ENCODE measurements at places on chromosomes 11 and 22. TPM values are rescaled to one million over a fixed set of nuclear protein-coding genes. Genes with fewer than 3 reads are reported as not detected.

GRCh38 chr22:16963189-16963945, 44.7 kb downstream of the GAB4 start:
- no peak for DNase-seq

Gene RIMBP3B
- 0.34 TPM for total RNA-seq

GRCh38 chr11:1116666-1117390, 40.9 kb upstream of the MUC5AC start:
- no peak for DNase-seq

DNA sequence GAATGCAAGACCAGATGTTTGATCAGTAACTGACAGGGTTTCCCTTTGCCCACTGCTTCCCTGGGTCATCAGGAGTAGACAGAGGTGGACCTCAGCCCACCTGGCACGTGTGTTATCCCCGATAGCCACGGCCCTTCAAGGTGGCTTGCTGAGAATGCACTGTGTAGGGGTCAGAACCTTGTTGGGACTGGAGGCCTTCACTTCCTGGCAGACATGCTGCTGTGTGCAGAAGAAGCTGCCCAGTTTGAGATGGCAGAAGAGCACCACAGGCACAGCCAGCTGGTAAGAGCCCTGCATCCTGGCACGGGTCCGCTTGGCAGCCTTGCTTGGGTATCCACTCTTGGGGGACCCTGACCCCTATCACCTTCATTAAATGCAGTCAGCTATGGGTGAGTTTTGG, 81.8 kb downstream of the SFI1 start:
- peak; percentile 66 for DNase-seq

DNA sequence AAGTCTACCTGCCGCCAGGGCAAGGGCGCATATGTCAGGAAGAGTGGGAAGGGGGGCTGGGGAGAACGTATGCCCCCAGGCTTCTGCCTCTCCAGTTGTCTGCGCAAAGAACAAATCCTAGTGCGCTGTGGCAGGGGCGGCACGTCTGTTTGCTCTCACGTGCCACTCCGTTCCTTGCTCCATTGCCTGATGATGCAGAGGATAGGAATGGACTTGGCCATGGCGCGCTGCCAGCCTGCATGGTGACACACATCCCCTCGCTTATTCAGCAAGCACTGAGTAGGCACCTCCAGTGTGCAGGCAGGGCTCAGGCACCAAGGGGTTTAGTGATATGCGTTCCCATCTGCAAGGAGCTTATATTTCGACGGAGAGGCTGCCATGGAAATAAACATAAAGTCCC, 45.4 kb upstream of the SLC22A12 start:
- no peak for DNase-seq

Gene SLC22A6
- not detected for total RNA-seq

DNA sequence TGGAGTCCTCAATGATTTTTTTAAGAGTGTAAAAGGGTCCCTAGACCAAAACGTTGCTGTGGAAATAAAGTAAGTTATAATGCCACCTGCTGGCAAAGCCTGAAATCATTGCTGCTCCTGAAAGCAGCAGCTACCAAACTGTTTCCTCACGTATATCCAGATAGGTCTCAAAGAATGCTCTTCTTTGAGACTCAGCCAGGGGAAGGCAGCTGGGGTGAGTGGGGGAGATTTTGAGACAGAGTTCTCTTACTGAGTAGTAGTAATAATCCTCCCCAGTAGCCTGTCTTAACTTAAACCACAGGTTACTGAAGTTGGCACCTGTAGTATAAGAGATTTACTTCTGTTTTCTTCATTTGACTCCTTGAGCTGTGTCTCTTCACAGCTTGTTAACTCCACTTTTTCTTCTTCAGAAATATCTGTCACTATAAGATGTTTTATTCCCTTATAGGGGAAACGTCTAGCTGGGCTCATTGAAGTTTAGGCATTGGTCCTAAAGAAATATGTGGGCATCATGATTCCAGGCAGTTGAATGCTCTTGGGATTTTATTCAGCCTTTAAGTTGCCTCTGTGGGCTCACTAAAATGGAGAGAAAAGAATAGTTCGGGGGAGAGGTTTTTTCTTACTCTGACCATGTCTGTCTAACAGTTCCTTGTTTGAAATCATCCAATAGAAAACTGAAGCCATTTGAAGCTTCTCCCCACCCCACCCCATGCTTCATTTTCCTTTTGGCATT, 77.9 kb downstream of the BTBD10 start:
- peak; percentile 61 for DNase-seq

- DNase-seq, result peak; percentile 8
These were observed 10.5 kb downstream of the ELFN2 start for GRCh38 chr22:37416827-37417226.

DNA sequence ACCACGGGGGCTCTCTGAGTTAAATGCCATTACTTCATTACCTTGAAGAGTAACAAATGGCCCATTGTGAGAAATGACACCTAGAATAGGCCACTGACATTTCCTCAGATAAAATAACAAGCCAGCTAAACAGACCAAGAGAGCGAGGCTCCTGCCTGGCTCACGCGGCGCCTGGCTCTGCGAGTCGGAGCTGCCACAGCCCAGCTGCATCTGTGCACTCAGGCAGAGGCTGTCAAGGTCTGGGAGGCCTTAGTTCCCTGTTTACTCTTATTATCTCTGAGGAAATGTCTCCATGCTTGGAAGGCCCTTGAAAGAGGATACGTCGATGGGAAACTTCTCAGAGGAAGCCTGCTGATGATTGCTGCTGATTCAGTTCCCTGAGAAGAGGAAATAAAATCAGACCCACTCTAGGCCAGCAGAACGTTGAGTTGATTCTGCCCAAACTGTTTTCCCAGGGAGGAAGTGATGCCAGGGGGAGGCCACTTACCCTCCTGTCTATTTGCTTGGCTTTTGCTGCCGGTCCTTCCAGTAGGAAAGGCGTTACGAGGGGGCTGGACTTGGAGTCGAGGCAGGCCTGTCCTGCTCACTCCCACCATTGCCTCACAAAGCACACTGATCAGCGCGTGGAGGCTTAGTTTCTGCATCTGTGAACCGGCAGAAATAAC, 208.8 kb downstream of the TBC1D22A start:
- DNase-seq, result peak; percentile 16

Gene SLC22A8
- total RNA-seq, result not detected

Gene GPHA2
- 0.80 TPM for total RNA-seq

Gene OR52H1
- not detected for total RNA-seq

DNA sequence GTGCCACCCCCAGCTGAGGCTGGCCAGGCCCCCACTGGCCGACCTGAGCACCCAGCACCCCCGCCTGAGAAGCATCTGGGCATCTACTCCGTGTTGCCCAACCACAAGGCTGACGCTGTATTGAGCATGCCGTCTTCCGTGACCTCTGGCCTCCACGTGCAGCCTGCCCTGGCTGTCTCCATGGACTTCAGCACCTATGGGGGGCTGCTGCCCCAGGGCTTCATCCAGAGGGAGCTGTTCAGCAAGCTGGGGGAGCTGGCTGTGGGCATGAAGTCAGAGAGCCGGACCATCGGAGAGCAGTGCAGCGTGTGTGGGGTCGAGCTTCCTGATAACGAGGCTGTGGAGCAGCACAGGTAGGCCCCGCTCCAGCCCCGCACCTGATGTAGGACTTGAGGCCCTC, 4.7 kb downstream of the ZBTB16 start:
- no peak for DNase-seq

- DNase-seq, result peak; percentile 83
These were observed 19.9 kb downstream of the TRIM44 start for GRCh38 chr11:35682230-35683173.

Gene FAM168A
- total RNA-seq, result 16.7 TPM

GRCh38 chr22:27574002-27574366, 227.6 kb downstream of the MN1 start:
- DNase-seq, result no peak

- no peak for DNase-seq
These were observed 90.2 kb downstream of the PARVA start for GRCh38 chr11:12467610-12468009.

DNA sequence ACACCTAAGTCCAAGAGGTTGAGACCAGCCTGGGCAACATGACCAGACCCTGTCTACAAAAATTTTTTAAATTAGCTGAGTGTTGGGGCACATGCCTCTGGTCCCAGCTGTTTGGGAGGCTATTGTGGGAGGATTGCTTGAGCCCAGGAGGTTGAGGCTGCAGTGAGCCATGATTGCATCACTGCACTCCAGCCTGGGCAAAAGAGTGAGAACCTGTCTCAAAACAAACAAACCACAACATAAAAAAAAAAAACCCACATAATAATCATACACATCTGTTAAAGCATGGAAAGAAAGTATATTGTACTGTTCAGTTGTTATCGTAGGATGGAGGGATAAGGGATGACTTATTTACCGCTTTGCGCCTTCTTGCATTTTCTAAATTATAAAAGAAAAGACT, 35.9 kb upstream of the GRK2 start:
- no peak for DNase-seq

Gene KRTAP5-9
- total RNA-seq, result not detected

- DNase-seq, result no peak
These were observed 2.3 kb upstream of the APLNR start for GRCh38 chr11:57239348-57239747.

DNA sequence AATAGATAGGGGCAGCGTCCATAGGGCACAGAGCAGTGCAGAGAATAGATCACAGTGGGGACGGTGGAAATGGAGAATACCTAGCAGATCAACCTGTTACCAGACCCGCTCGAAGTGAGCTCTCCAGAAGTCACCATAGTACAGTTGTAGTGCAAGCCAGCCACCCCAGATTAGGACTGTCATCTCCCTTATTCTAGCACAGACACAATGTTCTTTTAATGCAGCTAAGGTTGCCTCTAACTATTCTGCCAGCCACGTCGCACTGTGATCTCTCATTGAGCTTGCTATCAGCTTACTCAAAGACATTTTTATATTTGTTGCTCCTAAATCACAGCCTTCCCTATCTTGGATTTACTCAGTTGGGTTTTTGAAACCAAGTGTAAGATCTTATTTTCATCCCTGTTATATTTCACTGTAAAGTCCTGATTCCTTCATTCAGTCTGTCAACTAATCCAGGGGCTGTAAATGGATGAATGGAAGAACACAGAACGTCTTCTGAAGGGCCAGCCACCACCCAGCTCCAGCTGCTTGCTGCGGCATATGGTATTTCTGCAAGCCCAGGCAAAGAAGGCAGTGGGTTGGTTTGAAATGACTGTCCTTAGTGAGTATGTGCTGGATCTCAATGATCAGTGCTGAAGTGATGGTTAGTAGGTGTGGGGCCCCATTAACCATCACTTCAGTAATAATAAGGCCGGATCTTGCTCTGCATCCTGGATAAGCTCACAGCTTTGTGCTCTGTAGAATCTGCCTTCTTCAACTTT, 3.4 kb downstream of the PARVA start:
- no peak for DNase-seq

All from G401 (cell line).